ENCODE measurements at places on chromosomes 16 and 17.

DNA sequence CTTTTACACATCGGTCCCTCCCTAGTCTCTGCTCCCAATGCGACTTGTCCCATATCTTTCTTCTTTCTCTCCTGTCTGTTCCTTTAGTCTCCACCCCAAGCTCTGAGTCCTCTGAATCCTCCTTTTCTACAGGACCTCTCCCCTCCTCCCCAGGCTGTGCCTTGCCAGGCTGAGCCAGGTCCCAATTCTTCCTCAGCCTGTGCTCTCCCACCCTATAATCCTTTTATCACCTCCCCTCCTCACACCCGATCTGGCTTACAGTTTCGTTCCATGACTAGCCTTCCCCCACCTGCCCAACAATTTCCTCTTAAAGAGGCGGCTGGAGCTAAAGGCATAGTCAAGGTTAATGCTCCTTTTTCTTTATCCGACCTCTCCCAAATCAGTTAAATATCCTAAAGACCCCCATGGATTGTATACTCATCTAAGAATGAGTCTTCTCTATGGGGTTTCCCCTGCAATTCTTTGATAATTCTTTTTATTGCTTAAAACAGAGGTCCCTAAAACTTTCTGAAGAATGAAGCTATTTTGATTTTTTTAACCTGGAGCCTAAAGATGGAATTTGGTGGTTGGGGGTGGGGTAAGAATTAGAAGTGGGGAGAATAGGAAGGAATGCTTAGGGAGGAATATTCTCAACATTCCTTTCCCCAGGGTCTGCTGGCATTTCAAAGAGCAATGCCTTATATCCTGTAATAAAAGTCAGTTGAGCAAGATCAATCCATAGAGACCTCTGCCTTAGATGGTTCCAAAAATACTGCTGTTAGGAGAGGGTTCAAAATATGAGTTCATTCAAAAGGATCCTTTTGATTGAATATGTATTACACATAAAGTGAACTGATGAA lies 102.8 kb downstream of the MYO1D start:
- DNase-seq, result no peak

- no peak for DNase-seq
Measured at GRCh38 chr16:53726625-53727024, 22.7 kb downstream of the FTO start.

DNA sequence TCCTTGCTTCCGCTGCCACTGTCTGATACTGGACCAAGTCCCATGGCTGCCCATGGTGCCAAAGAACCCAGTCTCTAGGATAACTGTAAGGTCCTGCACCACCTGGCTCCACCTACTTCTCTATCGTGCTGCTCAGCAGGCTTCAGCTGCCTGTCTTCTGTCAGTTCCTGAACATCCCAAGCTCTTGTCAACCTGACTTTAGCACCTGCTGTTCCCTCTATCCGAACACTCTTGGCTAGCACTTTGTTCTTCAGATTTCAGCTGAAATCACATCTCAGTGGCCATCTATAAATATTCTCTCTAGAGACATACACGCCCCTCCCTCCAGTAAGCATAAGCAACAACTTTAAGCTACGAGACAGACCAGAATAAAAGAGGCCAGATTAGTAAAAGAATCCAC lies 15.0 kb upstream of the TMEM101 start:
- DNase-seq, result no peak

DNA sequence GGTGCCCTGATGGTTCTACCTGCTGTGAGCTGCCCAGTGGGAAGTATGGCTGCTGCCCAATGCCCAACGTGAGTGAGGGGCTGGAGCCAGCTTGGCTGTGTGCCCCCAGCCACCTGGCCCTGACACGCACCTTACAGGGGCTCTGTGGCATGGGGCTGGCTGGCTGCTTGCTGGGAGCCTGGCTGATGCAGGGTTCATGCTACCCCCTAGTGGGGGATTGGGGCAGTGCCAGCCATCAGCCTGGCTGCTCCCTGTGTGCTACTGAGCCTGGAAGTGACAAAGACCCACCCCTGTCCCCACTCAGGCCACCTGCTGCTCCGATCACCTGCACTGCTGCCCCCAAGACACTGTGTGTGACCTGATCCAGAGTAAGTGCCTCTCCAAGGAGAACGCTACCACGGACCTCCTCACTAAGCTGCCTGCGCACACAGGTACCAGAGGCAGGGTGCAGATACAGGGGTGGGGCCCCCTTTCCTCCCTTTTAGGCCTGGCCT lies 5.7 kb downstream of the GRN start:
- DNase-seq, result peak; percentile 56

- DNase-seq, result no peak
Measured at GRCh38 chr17:65536573-65537342, 24.7 kb downstream of the AXIN2 start.

- DNase-seq, result no peak
Measured at GRCh38 chr17:7792611-7793010, 41.4 kb upstream of the KDM6B start.

DNA sequence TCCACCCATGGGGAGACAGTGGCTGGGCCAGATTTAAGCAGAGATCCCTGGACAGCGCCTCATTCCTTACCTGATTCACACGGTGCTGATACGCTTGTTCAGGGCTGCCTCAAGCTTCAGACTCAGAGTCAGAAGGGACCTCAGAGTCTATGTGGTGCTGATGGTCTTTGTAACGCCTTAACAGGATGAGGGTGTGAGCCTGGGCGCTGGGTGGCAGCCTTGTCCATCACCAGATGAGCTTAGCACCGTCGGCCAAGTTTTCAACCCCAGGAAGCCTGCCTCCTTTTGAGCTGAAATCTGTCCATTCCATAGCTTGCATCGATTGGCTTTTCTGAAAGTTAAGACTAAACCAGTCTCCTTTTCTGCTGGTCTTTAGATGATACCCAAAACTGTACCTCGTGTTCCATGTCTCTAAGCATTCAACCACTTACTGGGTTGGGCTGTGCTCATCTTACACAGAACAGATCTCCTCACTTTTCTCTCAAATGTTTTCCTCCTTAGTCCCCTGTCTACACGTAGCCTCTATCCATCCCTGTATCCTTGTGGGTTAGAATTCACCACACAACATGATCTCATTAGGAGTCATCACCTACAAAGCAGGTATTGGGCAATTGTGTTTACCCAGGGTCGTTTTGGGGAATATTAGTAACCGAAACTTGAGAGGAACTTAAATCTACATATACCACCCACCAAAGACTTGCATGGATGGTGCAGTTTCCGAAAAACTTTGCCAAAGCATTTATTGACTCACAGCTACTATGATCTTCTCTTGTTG lies 573.4 kb downstream of the CDH13 start:
- DNase-seq, result no peak

DNA sequence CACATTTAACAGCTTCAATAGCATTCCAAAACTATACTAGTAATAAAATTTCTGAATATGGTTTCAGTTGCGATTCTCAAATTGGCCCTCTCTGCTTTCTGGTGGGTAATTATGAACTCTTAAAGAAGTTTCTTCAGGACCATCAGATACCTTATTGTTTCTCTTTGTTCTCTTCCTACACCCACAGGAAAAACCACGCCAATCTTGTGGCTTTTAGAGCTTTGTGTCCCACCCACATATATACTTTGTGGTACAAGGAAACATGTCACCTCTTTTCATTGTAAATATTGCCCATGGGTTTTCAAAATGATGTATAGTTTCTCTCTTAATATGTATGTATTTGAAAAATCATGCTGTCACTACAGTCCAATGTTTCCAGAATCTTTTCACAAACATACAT lies 12.1 kb downstream of the ABCA9 start:
- DNase-seq, result peak; percentile 62

GRCh38 chr17:82097184-82097918 lies 685 bp downstream of the FASN start:
- no peak for DNase-seq

DNA sequence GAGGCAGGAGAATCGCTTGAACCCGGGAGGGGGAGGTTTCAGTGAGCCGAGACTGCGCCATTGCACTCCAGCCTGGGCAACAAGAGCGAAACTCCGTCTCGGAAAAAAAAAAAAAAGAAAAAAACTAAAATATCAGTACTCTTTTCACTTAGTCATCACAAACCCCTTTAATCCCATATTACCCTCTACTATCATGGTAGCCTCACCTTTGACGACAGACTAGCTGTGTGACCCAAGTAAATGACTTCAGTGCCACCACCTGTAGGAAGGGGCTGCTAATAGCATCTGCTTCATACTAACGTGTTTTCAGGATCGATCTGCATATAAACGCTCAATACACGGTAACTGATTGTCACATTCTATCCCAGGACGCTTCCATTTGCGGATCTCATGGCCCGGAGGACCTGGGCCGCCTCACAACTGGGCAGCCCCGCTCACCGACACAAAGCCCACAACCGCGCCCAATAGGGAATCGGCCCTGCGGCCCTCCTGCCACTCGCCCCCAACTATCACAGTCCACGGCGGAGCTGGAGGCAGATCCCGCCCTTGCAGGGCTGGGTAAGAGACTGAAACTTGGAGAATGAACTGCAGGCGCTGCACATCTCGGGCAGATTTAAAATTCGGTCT lies 1.1 kb upstream of the ZNF263 start:
- DNase-seq, result no peak

DNA sequence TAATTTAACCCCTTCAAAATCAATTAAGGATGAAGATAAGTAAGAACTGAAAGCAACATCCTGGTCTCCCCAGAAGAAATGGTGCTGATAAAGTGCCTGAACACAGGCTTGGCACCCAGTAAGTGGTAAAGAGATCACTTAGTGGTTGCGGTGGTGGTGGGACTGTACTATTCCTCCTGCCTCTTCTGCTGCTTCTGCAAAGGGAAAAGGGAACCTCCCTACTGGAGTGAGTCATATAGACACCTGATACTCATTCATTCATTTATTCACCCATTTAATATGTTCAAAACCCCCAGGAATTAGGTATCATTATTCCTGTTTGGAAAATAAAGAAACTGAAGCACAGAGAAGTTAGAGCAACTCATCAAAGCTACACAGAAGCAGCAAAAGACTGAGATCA lies 60.6 kb downstream of the CDYL2 start:
- DNase-seq, result peak; percentile 77

DNA sequence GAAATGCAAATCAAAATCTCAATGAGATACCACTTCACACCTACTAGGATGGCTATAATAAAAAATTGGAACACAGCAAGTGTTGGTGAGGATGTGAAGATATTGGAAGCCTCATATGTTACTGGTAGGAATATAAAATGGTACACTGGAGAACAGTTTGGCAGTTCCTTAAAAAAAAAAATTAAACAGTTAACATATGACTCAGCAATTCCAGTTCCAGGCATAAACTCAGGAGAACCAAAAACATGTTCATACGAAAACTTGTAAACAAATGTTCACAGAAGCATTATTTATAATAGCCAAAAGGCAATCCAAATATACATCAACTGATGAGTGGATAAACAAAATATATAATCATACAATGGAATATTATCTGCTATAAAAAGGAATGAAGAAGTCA lies 28.2 kb downstream of the ZNF652 start:
- DNase-seq, result no peak

GRCh38 chr17:81030741-81031565 lies 4.0 kb upstream of the BAIAP2 start:
- DNase-seq, result peak; percentile 19

- no peak for DNase-seq
Measured at GRCh38 chr16:80441935-80442334, 98.9 kb upstream of the DYNLRB2 start.

DNA sequence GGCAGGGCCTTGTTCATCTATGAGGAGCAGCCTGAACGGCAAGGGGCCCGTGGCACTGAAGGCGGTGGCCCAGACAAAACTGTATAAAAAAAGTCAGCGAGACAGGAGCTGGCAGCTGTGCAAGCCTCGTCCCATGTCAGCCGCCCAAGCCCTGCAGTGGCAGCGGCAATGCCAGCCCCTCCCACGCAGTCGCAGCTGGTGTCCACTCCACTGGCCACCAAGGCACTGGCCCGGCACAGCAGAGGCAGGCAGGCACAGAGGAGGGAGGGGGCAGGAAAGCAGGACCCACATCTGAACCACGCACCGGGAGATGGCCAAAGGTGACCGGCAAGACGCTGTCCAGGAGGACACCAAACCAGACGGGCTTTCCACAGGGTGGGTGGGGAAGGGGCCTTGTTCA lies 15.9 kb upstream of the C16orf95 start:
- DNase-seq, result no peak

DNA sequence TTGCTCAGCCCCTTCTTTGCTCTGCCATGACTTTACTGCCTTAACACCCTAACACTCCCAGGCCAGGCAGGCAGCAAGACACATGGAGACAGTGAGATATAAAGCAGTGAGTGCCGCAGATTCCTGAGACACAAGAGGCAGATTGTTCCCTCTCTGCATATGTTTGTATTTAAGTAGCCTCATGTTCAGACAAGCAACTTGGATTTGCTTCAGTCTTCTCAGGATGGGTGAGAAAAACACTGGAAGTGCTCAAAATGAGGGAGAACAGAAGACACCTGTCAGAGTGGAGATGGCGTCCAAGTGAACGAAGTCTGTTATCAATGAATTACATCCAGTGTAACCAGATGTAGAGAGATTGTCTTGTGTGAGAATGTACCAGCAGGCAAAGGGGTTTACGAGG lies 86.8 kb downstream of the CES1 start:
- no peak for DNase-seq

- DNase-seq, result no peak
Measured at GRCh38 chr17:14113137-14113536, 43.8 kb downstream of the COX10 start.

DNA sequence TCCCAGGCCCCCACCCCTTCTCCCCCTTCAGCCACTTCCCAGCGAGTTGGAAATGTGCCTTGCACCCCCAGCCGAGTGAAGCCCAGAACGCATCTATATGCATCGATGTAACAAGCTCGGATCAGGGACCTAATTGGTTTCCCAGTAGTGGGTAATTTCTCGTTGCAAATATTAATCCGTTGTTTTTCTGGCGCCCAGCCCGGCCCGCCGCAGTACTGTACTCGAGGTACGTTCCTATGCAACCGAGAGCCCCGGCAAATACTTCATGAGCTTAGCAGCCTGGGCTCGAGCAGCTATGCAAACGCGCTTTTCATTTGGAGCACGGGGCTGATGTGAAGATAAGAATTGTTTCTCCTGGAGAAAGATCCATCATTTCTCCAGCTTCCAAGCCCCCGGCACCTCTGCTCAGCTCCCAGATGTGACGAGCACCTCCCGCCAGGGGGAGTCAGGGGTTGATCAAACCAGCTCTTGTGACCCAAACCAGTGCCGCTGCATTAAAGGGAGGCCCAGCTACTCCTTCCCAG lies 229.8 kb downstream of the KATNIP start:
- DNase-seq, result no peak

- DNase-seq, result no peak
Measured at GRCh38 chr16:66039793-66040192, 326.7 kb upstream of the CDH5 start.

DNA sequence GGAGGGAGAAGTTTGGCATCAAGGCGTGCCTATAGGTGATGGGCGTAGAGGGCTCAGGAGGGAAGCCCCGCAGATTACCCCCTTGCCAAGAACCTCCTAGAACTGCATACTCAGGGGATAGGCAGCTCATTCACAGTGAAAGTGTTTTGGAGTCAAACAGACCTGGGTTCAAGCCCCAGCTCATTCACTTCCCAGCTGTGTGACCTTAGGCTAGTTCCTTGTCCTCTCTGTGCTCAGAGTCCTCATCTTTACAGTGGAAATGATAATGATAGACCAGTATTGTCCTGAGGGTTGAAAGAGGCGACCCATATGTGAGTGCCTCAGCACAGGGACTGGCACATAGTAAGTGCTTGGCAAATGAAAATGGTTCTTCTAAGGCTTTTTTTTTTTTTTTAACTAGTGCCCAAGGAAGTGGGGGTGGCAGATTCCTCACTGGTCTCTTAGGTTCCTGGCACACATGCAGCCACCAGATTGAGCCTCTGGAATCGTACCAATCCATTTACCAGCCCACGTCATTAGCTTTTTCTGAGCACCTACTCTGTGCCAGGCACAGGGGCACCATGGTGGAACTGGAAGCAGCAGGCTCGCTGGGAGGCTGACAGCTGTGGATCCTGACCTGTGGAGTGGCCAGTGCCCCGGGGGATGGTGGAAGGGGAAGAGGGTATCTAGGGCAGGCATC lies 75.8 kb downstream of the SREBF1 start:
- no peak for DNase-seq

Data from MV-4-11 (cell line).